ENCODE measurements at places on chromosomes 2 and 18.

DNA sequence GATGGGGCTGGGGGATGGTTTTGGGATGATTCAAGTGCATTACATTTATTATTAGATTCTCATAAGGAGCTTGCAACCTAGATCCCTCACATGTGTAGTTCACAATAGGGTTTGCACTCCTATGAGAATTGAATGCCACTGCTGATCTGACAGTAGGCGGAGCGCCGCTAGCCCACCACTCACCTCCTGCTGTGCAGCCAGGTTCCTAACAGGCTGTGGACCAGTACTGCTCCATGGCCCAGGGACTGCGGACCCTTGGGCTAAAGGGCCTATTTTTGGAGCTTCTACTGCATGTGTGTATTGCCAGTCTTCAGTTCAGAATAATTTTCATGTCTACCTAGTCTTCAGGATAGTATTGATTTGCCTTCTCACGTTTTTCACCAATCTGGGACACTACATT lies 165.3 kb upstream of the TWIST2 start:
- DNase-seq = no peak

- DNase-seq = no peak
These were observed 425.7 kb downstream of the SETBP1 start for GRCh38 chr18:45106331-45106774.

DNA sequence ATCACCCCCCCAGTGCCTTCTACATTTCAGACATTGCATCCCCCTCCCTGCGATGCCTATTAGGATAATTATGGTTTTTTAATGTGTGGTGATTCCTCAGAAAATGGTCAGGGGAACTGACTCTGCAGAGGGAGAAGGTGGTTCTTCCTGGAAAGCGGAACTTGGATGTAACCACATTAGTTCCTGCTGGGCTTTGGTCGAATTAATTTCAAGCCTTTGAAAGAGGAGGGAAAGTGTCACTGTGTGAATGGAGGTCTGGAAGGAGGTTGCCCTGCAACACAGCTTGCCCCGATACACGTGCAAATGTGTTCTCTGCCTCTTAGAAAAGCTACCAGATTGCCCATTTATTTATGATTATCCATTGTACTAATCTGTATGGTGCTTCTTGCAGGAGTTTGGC lies 63.2 kb upstream of the TPO start:
- no peak for DNase-seq

DNA sequence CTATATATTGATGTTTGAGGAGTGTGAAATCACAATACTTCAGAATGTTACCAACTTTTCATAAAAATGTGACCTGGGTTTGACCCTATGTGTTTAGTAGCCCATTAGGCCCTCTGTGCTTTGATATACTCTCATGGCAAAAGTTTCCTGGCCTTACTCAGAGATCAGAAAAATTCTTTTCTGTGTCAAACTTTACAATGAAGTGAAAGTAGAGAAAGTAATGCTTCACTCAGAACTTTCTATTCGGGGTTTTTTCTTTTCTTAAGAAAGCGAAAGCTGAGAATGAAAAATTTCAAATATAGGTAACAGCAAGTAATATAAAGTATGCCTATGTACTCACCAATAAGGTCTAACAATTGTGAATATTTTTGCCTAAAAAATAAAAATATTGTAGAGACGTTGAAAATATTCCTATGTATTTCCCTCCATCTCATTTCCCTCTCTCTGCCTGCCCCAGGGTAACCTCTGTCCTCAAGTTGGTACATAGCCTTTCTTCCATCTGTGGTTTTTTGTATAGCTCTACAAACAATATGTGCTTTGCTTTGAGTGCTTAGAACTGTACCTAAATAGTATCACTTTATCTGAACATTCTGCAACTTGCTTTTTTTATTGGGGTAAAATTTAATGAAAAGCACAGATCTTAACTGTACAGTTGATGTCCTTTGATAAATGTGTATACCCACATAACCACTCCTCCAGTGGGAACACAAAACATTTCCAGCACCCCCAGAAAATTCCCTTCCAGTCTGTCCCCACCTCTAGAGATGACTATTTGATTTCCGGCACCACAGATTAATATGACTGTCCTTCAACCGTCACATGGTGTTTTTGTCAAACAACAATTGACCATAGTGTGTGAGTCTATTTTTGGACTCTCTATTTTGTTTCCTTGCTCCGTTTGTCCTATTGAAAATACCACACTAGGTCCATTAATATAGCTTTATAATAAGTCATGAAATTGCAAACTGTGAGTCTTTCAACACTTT lies 10.3 kb upstream of the ACKR3 start:
- no peak for DNase-seq

DNA sequence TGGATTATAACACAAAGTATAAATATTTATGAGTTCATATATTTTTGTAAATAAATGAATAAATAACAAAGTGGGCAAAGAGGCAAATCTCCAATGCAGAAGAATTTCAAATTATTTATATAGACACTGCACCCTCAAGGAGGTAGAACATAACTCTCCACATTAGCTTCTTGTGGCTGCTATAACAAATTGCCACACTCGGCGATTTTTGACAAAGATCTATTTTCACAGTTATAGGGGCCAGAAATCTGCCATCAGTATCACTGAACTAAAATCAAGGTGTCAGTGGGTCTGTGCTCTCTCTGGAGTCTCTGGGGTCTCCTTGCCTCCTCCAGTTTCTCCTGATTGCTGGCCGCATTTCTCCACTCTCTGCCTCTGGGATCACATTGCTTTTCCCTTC lies 92.0 kb upstream of the FAM136A start:
- no peak for DNase-seq

- DNase-seq = no peak
These were observed 5.1 kb upstream of the SDC1 start for GRCh38 chr2:20230114-20230425.

DNA sequence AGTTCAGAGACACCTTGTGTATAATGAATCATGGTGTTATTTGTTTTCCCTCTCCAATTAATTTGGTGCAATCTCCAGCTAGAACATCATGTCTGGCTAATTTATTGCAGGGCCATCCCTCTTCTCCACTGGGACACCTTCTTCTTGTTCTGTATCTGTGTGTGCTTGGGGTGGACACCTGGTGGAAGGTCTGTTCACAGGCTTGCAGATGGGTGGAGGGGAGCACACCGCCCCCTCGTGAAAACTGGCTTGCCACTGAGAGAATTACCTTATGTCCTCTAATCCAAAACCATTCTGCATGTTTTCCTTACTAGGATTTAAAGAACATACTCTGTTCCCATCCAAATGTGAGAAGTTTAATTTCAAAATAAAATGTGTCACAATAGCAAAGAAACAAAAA lies 1160.4 kb upstream of the ZEB2 start:
- DNase-seq = no peak

GRCh38 chr2:224155896-224156295 lies 116.8 kb upstream of the SERPINE2 start:
- DNase-seq = no peak

GRCh38 chr2:10329880-10330699 lies 27.4 kb downstream of the HPCAL1 start:
- no peak for DNase-seq
